ENCODE measurements at places on chromosomes 3 and 15.

DNA sequence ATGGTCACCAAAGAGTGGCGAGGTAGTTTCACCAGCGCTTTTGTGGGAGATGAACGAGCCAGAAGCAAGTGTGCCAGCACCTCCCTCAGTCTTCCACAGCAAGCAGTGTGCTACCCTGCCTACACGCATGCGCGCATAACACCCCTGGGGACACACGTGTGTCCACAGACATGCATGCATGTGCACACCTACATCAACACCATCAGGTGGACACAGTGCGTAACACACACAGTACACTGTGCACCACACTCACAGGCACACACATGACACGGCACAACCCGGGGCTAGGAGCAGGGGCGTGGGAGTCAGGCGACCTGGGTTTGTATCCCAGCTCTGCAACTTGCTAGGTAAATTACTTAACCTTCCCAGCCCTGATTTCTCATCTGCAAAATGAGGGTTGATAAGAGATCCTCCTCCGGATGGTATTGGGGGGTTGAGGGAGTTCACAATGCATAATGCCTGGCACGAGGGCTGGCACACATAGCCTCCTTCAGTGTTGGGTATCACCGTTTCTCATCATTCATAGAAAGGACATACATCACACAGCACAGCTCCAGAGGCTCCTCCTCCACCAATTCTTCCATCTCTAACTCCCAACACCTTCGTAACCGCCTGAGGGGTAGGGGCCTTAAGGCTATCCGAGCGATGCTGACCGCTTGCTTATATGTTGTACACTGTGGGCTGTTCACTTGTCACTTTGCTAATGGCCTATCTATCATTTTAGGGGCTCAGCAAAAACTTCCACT lies 174.9 kb downstream of the SMAD6 start:
- DNase-seq, result no peak

- DNase-seq, result no peak
These were observed 866.1 kb downstream of the NSUN3 start for GRCh38 chr3:94928921-94929320.

GRCh38 chr15:70266412-70267121 lies 168.8 kb upstream of the TLE3 start:
- peak; percentile 85 for DNase-seq

DNA sequence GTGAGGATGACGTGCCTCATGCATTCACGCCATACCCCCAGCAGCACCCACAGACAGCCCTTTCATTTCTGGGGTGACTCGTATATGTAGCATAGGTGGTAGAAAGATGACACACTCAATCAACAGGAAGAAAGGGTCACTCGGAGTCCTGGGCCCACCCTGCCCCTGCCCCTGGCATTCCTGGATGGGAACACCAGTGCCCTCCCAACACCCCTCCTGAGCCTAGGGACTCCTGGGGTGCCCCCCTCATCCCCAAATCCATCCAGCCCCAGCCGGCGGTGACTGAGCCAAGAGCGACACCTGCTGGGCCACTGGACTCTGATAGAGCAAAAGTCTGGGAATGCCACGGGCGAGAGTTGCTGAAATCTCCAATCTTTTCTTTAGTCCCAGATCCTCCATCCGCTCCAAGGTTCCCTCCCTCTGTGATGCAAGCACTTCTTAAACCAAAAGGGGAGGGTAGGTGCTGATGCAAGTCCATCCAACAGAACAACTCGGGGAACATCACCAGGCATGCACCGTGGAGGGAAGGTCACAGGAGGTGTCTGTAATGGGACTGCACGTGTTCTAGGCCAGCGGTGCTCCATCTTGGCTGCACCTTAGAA lies 31.1 kb downstream of the ACAN start:
- DNase-seq, result peak; percentile 67

- peak; percentile 36 for DNase-seq
These were observed 62.5 kb downstream of the SFMBT1 start for GRCh38 chr3:52983336-52983807.

DNA sequence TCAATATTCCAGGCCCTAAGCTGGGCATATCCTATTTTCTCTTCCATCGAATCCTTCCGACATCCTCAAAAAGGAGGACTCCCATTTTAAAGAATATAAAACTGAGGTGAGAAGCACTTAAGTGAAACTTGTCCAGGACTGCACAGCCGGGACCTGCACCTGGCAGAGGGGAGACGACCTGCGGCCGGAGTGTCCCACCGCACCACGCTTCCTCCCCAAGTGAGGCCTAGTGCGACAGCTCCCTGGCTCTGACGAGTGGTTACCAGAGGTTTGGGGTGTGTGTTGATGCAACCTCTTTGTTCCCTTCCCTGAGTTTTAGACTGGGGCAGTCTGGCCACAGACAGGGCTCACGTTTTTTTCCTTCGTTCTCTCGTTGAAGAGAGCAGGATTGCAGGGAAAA lies 24.9 kb upstream of the ATP2B2 start:
- no peak for DNase-seq

DNA sequence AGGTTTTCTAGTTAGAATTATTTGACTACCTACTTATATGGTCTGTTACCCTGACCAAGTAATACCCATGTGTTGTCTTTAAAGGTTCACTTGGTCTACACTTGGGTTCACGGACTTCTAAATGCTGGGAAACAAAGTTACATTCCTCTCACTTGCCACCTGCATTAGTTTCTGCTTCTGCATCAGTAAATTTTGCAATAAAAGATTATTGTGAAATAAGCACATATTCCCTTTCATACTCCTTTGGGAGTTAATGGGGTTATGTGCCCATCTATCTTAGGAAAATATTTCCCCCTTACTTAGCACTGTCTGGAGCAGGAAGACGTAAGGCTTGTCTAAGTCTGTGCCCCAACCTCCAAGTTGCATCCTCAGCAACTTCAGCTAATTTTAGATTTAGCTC lies 160.7 kb downstream of the FRMD5 start:
- DNase-seq, result no peak

- DNase-seq, result no peak
These were observed 61.5 kb downstream of the CGGBP1 start for GRCh38 chr3:87997298-87997697.

- DNase-seq, result peak; percentile 59
These were observed 885.4 kb downstream of the PDCD6IP start for GRCh38 chr3:34683851-34684250.

GRCh38 chr15:44593042-44593736 lies 56.2 kb downstream of the EIF3J start:
- DNase-seq, result no peak

DNA sequence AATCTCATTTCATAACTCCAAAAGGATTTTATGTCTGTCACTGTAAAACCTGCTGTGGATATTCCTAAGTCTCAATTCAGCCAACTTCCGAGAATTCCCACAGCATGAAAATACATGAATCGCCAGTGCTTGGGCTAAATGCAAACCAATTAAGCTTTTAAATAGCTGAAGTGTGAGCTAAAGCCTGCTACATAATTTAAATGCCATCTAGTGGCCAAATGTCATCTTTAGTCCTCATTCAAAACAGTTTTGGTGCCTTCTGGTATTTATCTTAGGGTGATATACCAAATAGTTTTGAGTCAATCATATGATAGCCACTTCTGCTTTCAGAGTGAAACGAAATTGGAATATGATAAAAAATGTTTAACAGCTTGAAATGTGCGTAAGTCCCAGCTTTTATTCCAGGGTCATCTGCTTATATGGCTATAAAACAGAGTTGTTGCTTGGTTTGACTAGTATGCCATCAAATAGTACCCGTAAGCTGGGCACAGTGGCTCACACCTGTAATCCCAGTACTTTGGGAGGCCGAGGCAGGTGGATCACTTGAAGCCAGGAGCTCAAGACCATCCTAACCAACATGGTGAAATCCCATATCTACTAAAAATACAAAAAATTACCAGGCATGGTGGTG lies 41.8 kb upstream of the CCNL1 start:
- DNase-seq, result peak; percentile 65

- no peak for DNase-seq
These were observed 29.4 kb downstream of the ULK4 start for GRCh38 chr3:41932464-41932863.

- no peak for DNase-seq
These were observed 231.5 kb upstream of the TLE3 start for GRCh38 chr15:70329179-70329578.

DNA sequence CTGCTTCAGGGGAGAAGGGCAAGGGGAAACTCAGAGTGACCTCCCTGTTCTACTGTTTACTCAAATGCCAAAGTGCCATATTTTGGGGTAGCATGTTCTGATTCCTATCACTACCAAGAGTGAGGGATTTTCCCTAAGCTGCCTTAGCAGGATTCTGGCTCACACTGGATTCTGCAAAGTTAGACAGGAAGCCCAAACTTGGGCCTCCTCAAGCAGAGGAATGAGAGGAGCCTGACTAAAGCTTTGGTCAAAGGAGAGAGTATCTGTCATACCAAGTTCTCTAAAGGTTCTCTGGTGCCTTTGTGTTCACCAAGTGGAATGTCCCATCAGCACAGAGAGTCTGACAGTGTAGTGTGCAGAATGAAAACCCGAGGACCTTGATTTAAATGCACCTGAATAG lies 8.8 kb upstream of the RARB start:
- DNase-seq, result no peak

- no peak for DNase-seq
These were observed 169.3 kb downstream of the LPP start for GRCh38 chr3:188323067-188323842.

DNA sequence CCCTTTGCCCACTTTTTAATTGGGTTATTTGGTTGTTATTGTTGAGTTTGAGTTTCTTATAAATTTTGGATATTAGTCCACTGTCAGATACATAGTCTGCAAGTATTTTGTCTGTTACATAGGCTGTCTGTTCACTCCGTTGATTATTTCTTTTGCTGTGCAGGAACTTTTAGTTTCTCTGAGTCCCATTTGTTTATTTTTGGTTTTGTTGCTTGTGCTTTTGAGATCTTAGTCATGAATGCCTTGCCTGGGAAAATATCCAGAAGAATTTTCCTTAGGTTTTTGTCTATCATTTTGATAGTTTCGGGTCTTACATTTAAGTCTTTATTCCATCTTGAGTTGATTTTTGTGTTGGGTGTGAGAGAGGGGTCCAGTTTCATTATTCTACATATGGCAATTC lies 254.5 kb downstream of the NLGN1 start:
- DNase-seq, result no peak

DNA sequence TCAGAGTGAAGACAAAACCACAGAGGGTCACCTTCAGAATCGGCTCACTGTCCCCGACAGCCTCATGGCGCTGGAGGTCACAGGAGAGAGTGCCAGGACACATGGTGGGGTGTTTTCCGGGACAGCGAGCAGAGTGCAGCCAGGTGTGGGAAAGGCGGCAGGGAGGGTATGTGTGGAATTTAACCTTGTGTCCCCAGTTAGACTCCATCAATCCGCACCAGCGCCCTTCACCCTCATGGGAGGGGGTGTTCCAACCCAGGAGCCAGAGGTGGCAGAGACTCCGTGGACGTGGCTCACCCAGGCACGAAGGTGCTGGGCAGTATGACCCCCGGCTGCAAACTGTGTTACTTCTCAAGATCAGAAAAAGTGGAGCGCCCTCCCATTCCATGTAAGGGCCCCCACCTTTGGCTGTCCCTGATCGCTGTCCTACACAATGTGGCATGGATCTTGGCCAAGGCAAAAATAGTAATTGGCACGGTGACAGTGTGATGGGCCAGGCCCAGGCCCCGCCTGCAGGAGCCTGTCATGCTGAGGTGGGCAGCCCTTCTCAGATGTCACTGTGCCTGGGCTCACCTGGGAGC lies 190.3 kb downstream of the XXYLT1 start:
- DNase-seq, result no peak

GRCh38 chr3:94301366-94301765 lies 238.5 kb downstream of the NSUN3 start:
- no peak for DNase-seq
